ENCODE measurements at places on chromosomes 3 and 15.

DNA sequence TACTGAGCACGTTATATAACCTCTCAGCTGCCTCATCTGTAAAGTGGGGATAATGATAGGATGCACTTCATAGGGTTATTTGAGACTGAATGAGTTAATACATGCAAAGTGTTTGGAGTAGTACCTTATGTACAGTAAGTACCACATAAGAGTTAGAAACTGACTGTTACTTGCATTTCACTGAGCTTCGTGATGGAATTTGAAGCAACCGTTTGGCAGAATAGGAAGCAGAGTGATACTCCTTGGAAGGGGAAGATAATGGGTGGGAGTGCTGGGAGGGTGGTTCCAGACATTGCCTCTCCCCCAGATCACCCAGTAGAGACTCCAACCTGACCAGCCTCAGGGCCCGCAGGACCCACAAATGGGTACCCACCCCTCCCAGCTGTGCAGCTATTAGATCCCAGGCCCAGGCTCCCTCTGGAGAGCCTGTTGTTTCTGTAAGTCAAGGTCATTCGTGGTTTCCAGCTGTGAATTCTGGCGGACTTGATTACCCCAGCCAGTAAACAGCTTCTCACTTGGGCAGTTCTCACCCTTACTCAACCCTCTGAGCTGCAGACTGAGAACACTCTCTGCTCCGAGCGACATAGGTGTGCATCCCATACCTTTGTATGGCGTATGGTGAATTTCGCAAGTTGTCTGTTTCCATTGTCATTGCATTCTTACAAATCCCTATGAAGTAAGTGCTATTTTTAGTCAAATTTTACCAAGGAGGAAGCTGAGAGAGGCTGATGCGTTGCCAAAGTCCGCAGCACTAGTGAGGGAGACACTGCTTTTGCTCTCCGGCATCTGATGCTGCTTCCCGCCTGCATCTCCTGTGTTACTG is 11.1 kb downstream of the ALPK3 start:
- no peak for DNase-seq

DNA sequence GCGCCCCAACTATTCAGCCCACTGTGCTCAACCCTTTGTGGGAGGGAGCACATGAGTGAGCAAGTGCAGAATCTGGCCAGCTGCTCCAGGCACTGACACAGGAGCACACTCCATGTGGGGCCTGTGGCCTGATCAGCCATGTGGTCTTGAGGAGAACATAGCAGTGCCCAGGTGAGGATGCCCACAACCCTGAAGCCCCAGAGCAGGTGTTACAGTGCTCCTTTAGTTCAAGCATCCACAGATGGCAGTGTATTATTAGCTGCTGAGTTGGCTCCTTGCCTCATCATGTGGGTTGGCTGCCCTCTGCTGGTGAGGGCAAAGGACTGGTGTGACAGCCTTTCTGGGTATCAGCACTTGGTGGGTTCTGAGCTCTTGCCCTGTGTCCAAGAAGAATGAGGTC is 1588.2 kb downstream of the SI start:
- no peak for DNase-seq

GRCh38 chr3:183357564-183358079 is 70.8 kb downstream of the MCF2L2 start:
- no peak for DNase-seq

DNA sequence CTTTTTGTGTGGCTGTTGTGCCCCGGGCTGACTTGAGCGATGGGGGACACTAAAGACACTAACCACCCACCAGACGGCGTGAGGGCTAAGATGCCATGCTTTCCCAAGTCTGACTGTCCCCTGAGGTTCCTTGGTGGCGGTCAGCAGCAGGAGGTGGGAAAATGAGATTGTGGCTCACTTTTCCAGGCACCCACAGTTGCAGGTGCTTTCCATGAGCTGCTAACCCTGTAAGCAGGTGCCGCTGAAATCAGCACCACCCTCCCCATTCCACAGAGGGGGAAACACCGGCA is 17.7 kb downstream of the PRR23E start:
- no peak for DNase-seq

GRCh38 chr3:168024537-168024941 is 71.2 kb downstream of the GOLIM4 start:
- no peak for DNase-seq

- no peak for DNase-seq
These were observed 5.1 kb downstream of the FAM107A start for GRCh38 chr3:58572013-58572633.

GRCh38 chr3:157786211-157786610 is 283.0 kb upstream of the VEPH1 start:
- DNase-seq, result no peak

GRCh38 chr15:26242565-26243071 is 379.5 kb upstream of the ATP10A start:
- DNase-seq, result no peak

All from activated CD4-positive, alpha-beta T cell treated with anti-CD3 and anti-CD28 coated beads for 4 hours (primary cell).